ENCODE measurements at places on chromosomes 1 and 21.

DNA sequence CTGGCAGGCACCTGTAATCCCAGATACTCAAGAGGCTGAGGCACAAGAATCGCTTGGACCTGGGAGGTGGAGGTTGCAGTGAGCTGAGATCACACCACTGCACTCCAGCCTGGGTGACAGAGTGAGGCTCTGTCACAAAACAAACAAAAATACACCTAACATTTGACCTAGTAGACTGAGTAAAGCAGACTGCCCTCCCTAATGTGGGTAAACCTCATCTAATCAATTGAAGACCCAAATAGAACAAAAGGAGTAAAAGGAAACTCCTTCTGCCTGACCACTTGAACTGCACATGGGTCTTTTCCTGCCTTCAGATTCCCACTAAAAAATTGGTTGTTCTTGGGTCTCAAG lies 19.0 kb upstream of the RBM15 start:
- DNase-seq = no peak

- DNase-seq = peak; percentile 71
Observed at GRCh38 chr1:192866241-192866868, 57.5 kb downstream of the RGS2 start.

DNA sequence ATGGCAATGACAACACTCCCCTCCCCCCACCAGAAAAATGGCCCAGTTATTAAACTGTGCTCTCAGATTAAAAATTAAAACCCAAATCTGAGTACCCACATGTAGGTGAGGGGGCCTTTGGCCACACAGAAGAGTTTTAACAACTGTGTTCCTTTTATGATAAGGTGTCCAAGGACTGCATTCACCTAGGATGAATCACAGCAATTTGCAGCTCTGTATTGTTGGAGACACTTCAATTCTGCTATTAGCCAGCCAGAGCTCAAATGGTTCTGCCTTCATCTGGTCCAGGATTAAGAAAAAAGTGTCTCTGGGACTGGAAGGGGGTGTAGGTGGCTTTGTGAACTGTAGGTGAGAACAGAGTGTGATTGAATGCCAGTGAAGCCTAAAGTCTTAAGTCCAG lies 43.3 kb upstream of the DIRAS3 start:
- DNase-seq = no peak

GRCh38 chr1:101291562-101292380 lies 55.0 kb downstream of the S1PR1 start:
- peak; percentile 87 for DNase-seq

- DNase-seq = no peak
Observed at GRCh38 chr1:160351629-160352028, 8.4 kb downstream of the NCSTN start.

- DNase-seq = no peak
Observed at GRCh38 chr1:67790201-67790692, 43.0 kb downstream of the GNG12 start.

DNA sequence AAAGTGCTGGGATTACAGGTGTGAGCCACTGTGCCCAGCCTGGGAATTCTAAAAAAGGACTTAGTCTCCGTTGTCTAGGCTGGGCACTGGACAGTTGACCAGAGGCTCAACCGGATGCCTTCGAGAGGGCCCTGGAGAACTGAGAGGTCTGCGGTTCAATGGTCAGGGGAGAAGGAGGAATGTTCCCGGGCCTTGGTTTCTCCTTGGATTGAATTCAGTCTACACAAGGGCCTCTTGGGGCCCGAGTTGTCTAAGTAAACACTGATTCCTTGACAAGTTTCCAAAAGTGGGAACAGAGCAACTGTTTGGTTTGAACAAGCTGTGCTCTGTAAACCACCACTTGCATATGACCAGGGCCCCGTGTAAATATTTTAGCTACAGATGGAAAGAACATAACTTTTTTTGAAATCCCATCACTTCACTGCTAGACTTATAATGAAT lies 29.1 kb upstream of the CAPZB start:
- no peak for DNase-seq

GRCh38 chr1:192702212-192702902 lies 66.4 kb downstream of the RGS13 start:
- DNase-seq = peak; percentile 78

DNA sequence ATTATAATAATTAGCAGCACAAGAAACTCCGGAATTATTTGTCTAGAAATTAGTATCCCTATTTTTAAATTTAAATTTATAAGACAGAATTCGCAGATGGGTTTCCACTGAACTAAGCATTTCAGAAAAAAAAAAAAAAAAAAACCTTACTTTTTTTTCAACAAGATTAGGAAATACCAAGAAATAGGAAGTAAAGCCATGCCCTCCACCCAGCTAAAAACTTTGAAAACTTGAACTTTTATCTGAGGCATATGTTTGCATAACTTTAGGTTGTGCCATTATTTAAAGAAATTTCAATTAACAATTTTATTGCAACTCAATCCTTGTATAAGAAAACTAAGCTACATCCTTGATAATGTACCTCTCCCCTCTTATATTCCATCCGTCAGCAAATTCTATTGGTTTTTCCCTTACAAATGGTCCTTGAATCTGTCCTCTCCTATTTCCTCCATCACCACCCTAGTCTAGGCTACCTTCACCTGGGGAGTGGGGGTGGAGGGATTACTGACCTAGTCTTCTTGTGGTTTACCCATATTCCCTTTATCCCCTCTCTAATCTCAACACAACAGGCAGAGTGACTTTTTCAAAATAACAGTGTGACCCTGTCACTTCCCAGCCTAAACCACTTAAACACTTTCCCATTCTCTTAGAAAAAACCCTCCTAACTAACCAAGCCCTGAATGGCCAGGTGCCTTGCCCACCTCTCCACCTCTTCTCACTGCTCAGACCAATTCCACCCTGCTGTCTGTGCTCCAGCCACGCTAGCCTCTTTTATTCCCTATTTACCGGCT lies 1.4 kb upstream of the EVI5 start:
- peak; percentile 47 for DNase-seq

DNA sequence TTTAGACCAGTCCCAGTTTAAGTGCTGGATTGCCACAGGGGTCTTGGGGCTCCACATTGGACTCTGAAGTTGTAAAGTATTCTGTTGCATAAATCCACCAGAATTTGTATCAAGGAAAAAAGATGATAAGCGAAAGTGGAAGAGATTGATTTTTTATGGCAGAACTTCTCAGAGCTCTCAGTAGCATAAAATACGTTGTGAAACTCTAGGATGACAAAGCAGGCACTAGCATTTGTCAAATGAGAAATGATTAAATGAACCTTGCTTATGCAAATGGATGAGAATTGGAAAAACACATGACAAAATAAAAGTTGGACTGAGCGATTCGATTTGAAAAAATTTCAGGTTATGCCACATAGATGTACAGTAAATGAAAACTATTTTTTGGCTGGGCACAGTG lies 253.8 kb upstream of the RAB4A start:
- no peak for DNase-seq
